ENCODE measurements at places on chromosomes 6 and 20. TPM values are rescaled to one million over a fixed set of nuclear protein-coding genes. Genes with fewer than 3 reads are reported as not detected.

DNA sequence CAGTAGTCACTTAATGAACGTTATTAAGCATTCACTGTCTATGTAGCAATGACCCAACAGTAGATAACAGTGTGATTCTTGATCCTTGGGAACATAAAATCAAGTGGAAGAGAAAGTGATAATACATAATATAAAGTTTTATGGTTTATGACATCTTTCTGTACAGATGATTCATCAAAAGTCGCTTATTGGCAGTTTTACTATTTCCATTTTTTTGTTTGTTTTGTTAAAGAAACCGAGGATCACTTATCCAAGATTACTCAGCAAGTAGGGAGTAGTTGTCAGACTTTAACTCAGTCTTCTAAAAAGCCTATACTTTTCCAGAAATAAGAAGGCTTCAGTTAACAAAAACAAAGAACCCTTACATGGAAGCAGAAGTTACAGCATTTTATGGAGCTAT lies 260.8 kb downstream of the ZFAND3 start:
- DNase-seq, result no peak

- no peak for DNase-seq
Measured at GRCh38 chr20:10846766-10847165, 173.0 kb upstream of the JAG1 start.

- no peak for DNase-seq
Measured at GRCh38 chr6:53424976-53425718, 76.4 kb upstream of the ELOVL5 start.

Gene NKAIN4
- total RNA-seq, result not detected

DNA sequence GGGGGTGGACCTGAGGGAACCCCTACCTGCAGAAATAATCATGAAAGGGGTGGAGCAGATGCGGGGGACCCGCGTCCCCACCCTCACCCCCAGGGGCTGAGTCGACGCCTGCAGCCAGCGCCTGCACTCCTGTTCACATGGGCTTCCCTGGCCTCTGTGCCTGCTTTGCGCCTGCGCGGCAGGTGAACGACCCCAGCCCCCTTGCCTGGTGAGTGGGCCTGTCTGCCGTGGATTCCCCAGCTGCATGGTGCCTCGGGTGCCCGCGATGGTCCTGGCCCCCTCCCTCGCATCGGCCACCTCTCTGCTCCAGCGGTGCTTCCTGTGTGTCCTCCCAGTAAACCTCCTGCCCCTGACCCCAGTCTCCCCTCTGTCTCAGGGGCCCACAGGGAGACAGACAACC lies 18.8 kb upstream of the NTSR1 start:
- DNase-seq, result no peak

DNA sequence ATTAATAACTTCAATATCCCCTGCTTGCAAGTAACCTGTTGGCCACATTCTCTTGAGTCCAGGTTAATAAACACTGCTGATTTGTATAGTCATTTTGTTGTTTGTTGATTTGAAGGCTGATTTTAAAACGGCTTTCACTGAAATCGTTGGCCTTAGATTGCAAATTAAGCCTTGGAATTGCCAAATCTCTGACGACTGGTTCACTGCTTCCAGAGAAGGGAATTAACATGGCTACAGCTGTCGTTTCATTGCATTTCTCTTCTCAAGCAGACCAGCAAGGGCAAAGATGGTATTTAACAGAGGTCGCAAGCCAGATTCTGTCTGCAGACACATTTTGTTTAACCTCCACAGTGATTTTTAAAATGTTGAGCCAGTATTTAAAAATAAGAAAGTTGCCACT lies 470.9 kb downstream of the TFAP2A start:
- DNase-seq, result no peak

DNA sequence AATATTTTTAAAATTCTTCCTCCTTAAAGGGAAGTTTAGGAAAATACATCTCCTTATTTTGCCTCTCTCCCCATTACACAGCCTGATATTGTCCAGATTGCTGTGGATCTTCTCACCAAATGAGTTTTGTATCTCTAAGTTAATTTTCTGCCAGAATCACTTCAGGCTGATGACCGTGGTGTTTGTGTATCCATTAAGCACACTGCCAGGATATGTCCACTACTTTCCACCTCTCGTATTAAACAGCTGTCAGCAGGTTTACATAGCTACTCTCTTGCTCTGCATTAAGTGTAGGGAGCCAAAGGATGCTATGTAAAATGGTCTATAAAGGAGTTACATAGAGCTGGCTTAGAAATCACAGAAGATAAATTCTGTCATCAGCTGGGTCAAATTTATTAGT lies 201.1 kb downstream of the ZFAND3 start:
- DNase-seq, result no peak

GRCh38 chr20:12762725-12763124 lies 246.0 kb upstream of the SPTLC3 start:
- no peak for DNase-seq

Gene HLA-DRB5
- 12.7 TPM for total RNA-seq

Gene RIPPLY2
- not detected for total RNA-seq

DNA sequence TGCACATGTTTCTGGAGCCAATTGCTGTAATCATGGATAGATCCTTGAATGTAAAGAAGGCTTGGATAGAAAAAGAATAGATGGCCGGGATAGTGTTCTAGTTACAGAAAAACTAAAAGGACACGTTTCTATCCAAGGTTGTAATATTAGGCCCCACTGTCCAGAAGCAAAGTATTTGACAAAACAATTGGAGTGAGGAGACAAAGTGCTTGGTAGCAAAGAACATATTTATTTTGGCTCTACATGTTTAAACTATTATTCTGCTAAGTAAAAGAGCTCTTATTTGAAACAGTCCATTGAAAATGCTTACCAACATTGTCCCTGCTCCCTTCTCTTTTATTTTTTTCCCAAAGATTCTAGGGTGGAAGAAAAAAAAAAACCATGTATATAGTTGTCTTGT lies 94.4 kb downstream of the MYO6 start:
- DNase-seq, result no peak

Gene SLC22A3
- not detected for total RNA-seq

GRCh38 chr6:16129623-16130401 lies 926 bp downstream of the MYLIP start:
- peak; percentile 52 for DNase-seq

Gene CDSN
- total RNA-seq, result not detected

Gene MYCT1
- not detected for total RNA-seq

GRCh38 chr20:11993886-11994461 lies 76.3 kb downstream of the BTBD3 start:
- no peak for DNase-seq

Gene QRSL1
- total RNA-seq, result 11.6 TPM

DNA sequence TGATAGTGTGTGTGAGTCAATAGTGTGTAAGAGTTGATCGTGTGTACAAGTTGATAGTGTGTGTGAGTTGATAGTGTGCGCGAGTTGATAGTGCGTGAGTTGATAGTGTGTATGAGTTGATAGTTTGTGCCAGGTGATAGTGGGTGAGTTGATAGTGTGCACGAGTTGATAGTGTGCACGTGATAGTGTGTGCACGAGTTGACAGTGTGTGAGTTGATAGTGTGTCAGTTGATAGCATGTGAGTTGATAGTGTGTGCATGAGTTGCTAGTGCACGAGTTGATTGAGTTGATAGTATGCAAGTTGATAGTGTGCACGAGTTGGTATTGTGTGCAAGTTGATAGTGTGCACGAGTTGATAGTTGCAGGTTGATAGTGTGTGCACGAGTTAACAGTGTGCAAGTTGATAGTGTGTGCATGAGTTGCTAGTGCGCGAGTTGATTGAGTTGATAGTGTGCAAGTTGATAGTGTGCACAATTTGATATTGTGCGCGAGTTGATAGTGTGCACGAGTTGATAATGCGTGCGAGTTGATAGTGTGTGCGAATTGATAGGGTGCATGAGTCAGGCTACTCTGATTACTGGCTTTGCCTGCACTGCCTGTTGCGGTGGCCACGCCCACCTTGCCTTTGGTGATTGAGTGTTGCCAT lies 35.8 kb upstream of the IYD start:
- no peak for DNase-seq

DNA sequence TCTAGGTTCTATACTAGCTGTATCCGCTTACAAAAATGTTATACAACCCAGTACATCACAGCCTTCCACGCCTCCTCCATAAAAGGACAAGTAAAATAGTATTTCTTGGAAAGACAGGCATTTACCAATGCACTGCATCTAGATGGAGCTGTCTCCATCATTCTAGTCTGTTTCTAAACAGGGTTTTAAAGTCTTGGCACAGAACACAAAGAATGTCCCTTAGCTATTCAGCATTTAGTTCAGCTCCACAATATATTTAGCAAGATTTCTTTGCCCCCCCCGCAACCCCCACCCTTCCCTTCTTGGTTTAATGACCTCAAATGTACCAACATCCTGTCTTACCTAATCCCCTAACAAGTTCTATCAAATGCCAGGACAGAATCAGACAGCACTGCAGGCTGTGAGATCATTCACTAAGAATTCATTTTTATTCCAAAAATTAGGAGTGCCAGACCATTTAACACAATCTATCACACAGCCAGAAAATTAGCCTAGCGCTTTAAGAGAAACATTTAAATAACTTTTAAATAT lies 198.6 kb downstream of the BACH2 start:
- no peak for DNase-seq

Gene PDE10A
- not detected for total RNA-seq

DNA sequence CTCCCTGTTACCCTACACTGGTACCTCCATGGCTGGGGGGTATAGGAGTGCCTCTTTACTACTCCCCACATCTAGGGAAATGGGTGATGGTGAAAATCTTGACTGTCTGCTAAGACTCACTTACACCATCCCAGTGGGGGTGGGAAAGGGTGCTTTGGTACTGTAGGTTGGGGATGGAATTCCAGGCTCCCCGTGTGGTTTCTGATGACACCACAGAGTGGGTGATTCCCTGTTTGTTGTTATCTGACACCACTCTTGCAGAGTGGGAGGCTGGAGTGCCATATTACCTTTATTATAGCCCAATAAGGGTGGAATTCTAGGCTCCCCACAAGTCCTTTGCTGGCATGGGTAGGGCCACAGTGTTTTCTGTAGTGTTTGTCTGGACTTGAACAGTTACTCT lies 264.6 kb upstream of the MAN1A1 start:
- DNase-seq, result no peak

Gene DDO
- not detected for total RNA-seq

Gene MRPS10
- total RNA-seq, result 32.8 TPM

GRCh38 chr6:151044465-151045441 lies 179.3 kb downstream of the MTHFD1L start:
- DNase-seq, result no peak

GRCh38 chr20:12554426-12554825 lies 454.3 kb upstream of the SPTLC3 start:
- DNase-seq, result no peak

Gene GPR6
- total RNA-seq, result not detected

Gene SMAP1
- total RNA-seq, result 48.4 TPM

GRCh38 chr6:22437665-22438064 lies 131.7 kb upstream of the HDGFL1 start:
- no peak for DNase-seq

DNA sequence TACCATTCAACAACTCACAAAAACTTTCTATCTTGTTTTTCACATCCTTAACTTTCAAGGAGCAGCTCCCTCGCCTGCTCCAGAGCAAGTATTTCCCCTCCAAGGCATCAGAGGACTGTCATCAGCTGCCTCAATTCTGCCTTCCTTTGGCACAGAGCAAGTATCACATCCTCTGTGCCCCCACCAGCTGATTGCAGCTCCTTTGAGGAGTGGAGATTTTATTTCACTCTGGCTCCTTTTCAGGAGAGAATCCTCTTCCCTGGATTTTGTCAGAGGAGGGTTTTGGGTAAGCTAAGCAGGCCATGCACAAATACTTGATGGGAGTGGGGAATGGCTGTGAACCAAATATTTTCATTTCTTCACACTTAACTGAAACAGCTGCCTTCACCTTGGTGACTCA lies 610.5 kb upstream of the FLRT3 start:
- DNase-seq, result no peak

DNA sequence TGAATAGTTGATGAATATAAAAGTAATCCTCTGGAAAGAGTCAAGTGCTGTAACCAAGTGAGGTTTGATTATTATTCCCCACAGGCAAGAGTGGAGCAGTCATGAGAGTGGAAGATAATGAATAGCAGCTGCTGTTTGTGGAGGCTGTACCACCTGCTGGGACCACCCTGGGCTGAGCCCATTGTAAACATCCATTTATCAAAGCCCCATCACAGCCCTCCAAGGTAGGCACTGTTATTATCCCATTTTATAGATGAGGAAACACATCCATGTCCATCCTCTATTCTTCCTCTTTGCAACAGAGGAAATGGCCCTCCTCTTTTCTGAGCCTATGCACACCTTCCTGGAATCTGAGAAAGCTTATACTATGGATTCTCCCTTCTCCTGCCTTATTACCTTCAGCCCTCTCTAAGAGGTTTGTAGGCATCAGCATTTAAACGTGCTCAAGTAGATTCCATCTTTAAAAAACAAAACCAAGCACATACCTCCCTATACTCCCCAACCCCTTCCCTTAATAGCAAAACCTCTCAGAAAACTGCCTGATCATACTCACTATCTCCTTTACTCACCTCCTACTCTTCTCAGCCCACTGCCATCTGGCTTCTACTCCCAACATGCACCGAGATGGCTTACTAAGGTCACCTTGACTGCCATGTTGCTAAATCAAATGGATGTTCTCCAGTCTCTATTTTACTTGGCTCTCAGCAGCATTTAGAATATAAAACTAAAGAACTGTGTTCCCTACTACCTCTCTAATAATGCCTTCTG lies 37.1 kb downstream of the CDH22 start:
- no peak for DNase-seq

DNA sequence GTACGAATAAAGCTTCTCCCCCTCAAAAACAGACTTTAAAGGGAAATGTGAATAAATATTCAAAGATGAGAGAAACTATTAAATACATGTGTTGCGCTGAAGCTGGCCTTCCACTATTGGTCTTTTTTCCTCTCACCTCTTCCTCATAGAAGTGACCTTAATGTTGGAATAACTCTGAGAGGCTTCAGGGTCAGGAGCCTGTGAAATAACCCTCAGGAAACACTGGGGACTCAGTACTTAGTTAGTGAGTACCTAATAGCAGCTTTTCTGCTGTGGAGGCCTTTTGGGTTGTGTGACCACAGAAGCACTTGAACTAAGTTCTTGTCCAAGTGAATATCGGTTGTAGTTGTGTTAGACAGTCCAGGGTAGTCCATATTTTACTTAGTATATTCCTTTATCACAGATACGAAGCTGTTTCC lies 799 bp upstream of the SHPRH start:
- no peak for DNase-seq

Gene CYP24A1
- total RNA-seq, result not detected

DNA sequence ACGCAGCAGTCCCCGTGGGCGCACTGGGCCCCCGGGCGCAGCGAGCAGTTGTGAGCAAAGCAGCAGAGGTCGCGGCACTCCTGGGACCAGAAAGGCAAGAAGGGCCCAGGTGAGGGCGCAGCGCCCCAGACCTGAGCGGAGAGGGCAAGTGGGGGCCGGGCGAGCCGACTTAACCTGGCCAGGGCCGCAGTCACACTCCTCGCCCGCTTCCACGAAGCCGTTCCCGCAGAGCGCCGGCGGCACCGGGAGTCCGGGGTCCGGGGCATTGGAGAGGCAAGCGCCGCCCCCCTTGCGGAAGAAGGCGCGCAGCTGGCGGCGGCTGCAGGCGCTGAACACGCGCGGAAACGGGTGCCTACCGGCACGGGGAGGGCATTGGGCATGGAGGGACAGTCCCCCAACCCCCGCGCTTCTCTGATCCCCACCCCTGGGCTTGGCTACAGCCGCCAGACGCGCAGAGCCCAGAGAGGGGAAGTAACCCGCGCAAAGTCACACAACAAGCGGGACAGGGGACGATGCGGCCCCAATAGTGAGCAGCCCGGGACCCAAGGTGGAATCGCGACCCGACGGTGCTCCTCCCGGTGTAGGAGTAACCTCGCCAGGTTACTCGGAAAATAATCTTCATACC lies 9.2 kb downstream of the ADAM33 start:
- no peak for DNase-seq

Data from activated CD4-positive, alpha-beta memory T cell treated with anti-CD3 and anti-CD28 coated beads, Interleukin-2, amount 10 ng/mL, durations not matched to agents 7 days and 5 days (primary cell).